RPMI7951 (cell line): ENCODE measurements at places on chromosomes 4 and X.

DNA sequence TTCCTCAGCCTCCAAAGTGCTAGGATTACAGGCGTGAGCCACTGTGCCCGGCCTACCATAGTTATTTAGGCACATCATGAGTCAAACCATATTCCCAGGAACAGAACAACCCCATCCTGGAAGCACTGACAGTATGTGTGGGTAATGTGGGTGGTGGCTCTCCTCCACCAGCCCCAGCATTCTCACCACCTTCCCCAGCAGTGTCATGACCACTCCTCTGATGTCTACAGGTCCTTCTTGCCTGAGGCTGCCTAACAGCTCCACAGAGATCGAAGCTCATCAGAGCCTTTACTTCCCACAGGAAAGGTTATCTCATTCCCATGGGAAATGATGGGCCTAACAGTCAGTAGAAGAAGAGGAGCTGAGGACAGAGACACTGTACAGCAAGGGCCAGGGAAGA, 129.5 kb upstream of the GPC4 start:
- DNase-seq: no peak

GRCh38 chrX:155744534-155744933, 131.8 kb upstream of the TMLHE start:
- DNase-seq: no peak

- DNase-seq: peak; percentile 10
Observed at GRCh38 chr4:137707626-137708025, 175.3 kb upstream of the PCDH18 start.

- peak; percentile 28 for DNase-seq
Observed at GRCh38 chr4:128451270-128451905, 163.8 kb upstream of the PGRMC2 start.

GRCh38 chr4:57137261-57137660, 27.1 kb upstream of the IGFBP7 start:
- DNase-seq: peak; percentile 47

DNA sequence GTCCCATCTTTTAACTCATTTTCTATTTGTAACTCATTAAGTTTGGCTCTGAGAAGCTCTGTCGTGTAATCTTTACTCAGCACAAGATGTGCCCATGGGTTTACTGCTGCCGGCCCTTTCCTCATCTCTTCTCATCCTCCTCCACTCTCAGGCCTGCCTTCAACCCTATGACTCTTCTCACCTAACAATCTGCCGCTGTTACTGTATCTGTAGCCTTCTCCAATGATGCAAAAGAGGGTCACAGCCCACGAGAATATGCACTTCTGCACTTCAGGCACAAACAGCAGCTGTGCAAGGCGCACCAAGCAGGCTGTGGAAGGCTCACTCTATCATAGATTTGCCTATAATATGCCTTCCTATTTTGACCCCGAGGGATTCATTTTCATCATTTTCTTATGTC, 546.5 kb upstream of the GALNTL6 start:
- no peak for DNase-seq

- DNase-seq: no peak
Observed at GRCh38 chrX:72115380-72115779, 16.3 kb downstream of the RTL5 start.

DNA sequence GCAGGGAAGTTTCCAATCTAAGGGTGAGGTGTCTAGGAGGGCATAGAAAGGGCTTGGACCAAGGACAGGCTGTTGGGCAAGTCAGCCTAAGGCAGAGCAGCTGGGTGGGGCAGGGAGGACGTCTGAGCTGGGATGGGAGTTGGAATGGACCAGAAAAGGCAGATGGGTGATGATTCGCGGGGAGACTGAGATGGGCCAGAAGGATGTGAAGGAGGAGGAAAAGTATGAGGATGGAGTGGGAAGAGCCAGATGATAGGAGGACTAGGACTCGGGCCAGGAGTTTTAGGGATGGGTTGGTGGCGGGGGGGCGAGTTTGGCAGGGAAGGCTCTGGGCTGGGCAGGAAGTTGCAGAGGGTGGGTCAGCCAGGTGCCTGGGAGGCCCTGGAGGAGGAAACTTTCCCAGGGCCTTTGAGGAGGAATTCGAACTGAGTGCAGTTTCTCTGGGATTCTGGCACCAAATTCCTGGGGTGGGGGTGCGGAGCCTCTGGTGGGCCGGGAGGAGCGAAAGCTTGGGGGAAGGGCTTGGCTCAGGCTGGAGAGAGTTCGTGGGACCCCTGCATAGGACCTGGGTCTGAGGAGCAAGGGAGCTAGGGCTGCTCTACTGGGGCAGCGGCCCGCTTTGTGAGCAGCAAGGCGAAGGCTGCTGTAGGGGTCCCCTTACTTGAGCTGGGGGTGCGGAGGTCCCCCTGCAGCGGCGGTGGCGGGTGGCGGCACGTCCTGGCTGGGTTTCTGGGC, 8.7 kb upstream of the TIMP1 start:
- DNase-seq: peak; percentile 48
